Urinary bladder (tissue), 4 donors: ENCODE measurements at places on chromosomes 3 and 15.
A peak's percentile ranks its signal among the peaks of the same experiment; 100 is the strongest.

GRCh38 chr3:172132159-172132586 is 92.8 kb downstream of the FNDC3B start:
- DNase-seq: no peak

- no peak for DNase-seq
These were observed 8.4 kb downstream of the CSK start for GRCh38 chr15:74790080-74790916.

GRCh38 chr3:129605922-129606635 is 397 bp downstream of the PLXND1 start:
- DNase-seq: no peak

DNA sequence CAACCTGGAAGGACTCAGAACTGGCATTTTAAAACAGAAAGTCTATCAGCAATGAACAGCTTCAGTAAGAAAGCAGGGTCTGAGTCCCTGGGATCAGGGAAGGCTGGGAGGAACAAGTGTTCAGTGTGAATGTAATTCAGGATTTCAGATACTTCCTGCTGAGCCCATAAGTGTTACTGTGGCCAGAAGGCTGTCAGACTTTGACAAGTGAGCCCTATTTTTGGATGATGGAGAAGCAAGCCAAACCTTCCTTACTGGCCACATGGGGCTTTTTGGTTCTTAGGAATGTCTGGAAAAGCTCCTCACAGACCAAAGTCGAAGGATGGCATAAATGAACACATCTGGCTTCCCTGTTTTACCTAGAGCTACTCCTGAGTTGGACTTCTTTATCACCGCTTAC is 157.2 kb downstream of the BBX start:
- DNase-seq: no peak

- no peak for DNase-seq
These were observed 16.1 kb downstream of the MAP2K1 start for GRCh38 chr15:66402761-66403284.

GRCh38 chr15:57609805-57610529 is 18.3 kb downstream of the MYZAP start:
- peak; percentile 83 for DNase-seq

GRCh38 chr15:37536967-37537605 is 397.4 kb upstream of the TMCO5A start:
- no peak for DNase-seq

DNA sequence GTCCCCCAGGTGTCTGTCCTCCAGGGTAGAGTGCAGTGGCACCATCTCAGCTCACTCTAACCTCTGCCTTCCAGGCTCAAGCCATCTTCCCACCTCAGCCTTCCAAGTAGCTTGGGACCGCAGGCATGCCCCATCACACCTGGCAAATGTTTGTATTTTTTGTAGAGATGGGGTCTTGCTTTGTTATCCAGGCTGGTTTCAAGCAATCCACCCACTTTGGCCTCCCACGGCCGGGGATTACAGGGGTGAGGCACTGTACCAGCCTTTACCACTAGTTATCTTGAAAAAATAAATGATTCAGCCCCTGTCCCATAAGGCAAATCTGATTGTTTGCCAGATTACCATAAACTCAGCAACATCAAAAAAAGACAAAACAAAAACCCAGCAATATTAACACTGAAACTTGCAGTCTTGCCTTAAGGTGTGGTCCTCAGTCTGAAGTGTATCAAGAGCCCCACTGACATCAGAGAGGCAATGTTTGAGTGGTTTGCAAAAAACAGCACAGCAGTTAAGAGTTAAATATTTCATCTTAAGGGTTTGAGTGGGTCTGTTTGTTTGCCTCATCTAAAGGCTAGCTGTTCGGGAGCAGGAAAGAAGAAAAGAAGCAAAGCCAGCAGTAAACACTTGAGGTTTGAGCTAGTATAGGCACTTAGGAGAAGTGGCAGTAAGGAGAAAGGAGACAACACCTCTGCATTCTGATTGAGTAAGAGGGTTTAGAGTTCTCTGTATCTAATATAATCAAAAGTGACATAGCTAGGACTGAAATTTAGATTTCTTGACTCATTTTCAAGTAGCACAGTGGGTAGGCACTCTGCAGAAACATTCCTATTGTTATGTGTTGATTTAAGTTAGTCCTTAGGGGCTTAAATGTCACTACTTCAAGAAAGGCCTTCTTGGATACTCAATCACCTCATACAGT is 26.3 kb upstream of the EDEM1 start:
- no peak for DNase-seq

- no peak for DNase-seq
These were observed 140.1 kb upstream of the TMEM108 start for GRCh38 chr3:132898141-132898540.

GRCh38 chr15:100928632-100929280 is 9.6 kb downstream of the LRRK1 start:
- DNase-seq: no peak

DNA sequence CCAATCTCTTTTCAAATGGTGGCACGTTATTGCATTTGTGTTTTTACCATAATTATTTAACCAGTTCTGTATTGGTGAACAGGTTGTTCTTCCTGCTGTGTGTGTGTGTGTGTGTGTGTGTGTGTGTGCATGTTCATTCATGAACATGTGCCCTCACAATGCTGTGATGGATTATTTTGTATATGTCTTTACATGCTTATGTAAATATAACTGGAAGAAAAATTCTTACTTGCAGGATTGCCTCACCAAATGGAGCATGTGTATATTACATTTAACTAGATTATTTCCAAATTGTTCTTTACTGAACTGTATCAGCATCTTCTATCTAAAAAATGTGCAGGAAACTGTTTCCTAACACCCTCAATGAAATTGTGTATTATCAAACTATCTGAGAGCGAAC is 175.2 kb upstream of the ZPLD1 start:
- no peak for DNase-seq

DNA sequence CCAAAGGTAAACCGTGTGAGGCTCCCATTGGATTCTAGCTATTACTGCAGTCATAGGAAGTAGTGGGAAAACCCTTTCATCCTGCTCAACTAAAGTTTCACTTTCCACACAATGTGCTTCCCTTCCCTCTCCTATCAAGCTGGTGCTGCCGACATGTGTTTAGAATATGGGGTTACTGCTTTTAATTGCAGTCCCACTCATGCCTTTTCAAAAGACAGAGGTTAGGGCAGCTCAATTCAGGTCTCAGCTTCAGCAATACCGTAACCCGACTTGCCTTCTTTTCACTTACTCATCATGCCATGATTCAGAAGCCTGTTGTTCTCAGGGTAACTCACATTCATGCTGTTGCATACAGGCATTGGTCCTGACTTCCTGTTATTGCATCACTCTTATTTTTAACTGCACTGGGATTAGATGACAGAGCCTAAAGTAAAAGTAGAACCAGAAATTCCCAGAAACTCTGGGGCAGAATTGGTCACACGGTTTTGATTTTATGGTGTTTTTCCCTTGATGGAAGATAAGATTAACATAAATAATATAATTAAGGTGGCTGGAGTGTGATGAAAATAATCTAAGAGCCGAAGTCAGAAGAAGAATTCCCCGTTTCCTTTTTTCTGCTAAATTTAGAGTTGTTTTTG is 45.7 kb downstream of the C2CD4B start:
- DNase-seq: no peak

- no peak for DNase-seq
These were observed 456.7 kb upstream of the THBS1 start for GRCh38 chr15:39124155-39124552.

- no peak for DNase-seq
These were observed 141.1 kb downstream of the XXYLT1 start for GRCh38 chr3:195129644-195130492.

GRCh38 chr3:175940881-175941280 is 1081.7 kb downstream of the NAALADL2 start:
- no peak for DNase-seq

GRCh38 chr3:7444886-7445285 is 584.0 kb downstream of the GRM7 start:
- DNase-seq: no peak

- no peak for DNase-seq
These were observed 4.4 kb downstream of the CHCHD4 start for GRCh38 chr3:14120111-14120920.

- DNase-seq: no peak
These were observed 187.5 kb downstream of the DOCK3 start for GRCh38 chr3:50862221-50862620.

- DNase-seq: no peak
These were observed 48.6 kb downstream of the RAP2B start for GRCh38 chr3:153210660-153211059.

- DNase-seq: no peak
These were observed 60.6 kb upstream of the PLCL2 start for GRCh38 chr3:16824081-16824696.

GRCh38 chr3:195259154-195259474 is 11.8 kb downstream of the XXYLT1 start:
- DNase-seq: no peak

GRCh38 chr15:69906256-69907185 is 191.2 kb downstream of the TLE3 start:
- DNase-seq: no peak
